ENCODE measurements at places on chromosomes 7 and 10.
A peak's percentile ranks its signal among the peaks of the same experiment; 100 is the strongest.

DNA sequence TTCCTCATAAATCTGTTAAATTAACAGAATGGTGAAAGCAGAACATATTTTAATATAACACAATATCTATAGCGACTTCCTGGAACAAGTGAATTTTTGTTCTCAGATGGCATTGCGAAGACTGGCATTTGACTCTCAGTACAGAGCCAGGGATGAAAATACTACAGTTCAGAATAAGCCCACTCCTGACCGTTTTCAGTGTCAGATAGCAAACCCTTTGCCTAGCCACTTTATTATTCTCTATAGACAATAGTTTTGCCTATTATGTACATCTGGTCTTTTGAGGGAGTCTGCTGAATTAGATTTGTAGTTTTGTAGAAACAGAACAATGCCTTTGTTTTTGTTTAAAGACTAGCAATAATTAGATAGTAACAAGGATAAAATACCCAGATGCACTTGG is 2.3 kb downstream of the MINPP1 start:
- no peak for DNase-seq

- no peak for DNase-seq
Measured at GRCh38 chr7:100476101-100476780, 2.8 kb downstream of the TSC22D4 start.

DNA sequence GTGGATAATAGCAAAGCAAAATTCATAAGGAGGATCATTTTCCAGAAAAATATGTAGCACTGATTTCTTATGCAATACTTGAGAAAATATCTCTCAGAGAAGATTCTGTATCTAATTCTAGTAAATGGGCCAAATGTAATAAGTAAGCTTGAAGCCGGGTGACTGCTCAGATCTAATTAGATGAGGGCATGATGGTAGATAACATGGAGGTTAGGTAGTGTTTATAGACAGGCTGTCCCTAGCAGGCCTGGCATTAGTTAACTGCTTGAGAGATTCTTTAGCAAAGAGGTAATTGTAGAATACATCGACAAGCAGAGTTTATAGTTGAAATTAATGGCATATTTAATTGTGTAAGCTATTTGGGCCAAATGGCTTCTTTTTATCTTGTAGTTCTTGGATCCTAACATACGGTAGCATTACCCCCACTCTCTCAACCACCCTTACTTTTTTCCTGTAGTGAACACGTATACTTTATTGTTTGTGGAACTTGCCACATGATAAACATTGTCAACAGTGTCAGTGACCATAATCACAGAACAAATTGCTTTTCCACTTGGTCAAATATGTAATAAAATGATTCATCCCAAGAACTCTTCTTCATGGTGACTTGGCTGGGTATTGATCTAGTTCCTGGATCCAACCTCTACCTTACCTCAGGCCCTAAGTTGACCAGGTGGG is 343.1 kb downstream of the BBS9 start:
- no peak for DNase-seq

- DNase-seq: peak; percentile 59
Measured at GRCh38 chr10:13788320-13788600, 201.5 kb downstream of the PRPF18 start.

- no peak for DNase-seq
Measured at GRCh38 chr7:77498659-77499379, 38.3 kb upstream of the PTPN12 start.

- DNase-seq: no peak
Measured at GRCh38 chr10:6274484-6274883, 71.8 kb downstream of the PFKFB3 start.

GRCh38 chr10:126092366-126093215 is 196.2 kb downstream of the FANK1 start:
- peak; percentile 23 for DNase-seq

GRCh38 chr7:15104411-15105092 is 202.0 kb upstream of the DGKB start:
- DNase-seq: no peak

DNA sequence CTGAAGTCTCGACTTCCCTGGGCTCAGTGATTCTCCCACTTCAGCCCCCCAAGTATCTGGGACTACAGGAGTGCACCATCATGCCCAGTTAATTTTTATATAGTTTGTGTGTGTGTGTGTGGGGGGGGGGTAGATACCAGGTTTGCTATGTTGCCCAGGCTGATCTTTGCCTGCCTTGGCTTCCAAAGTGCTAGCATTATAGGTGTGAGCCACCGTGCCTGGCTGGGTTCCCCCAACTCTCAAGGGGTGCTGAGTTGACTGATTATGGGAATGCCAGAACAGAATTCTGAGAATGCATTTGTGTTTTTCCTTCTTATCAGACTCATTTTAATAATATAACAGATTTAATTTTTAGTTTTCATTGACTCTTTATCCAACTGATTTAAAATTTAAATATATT is 19.5 kb downstream of the RPA3 start:
- DNase-seq: no peak

DNA sequence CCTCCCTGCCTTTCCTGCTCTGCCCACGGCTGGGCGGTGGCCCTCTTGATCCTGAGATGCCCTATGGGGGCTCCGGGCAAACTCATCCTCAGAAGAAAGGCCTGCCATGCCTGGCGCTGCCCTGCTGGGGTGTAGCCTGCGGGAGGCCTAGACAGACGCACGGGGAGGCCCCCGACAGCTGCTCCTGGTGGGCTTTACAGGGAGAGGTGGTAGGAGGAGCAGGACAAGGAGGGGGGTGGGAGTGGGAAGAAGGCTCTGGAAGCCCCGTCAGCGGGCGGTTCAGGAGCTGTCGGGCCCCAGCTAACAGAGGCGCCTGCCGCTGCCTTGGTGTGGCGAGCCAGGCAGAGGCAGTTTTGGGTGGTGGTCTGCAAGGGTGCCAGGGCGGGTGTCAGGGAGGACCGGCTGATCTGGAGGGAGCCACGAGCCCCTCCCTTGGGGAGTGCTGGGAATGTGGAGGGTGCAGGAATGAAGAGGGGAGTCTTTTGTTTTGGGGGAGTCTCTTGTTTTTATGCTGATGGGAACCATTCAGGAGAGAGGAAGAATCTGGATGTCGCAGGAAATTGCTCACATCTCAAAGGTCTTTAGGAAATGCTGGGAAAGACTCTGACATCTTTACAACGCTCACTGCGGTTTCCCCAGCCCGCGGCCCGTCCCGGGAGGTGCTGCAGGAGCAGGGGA is 63.5 kb downstream of the CFAP46 start:
- DNase-seq: no peak

GRCh38 chr7:106914018-106914607 is 49.0 kb downstream of the PIK3CG start:
- DNase-seq: no peak

- peak; percentile 69 for DNase-seq
Measured at GRCh38 chr7:144127714-144128334, 4.8 kb downstream of the OR2A14 start.

DNA sequence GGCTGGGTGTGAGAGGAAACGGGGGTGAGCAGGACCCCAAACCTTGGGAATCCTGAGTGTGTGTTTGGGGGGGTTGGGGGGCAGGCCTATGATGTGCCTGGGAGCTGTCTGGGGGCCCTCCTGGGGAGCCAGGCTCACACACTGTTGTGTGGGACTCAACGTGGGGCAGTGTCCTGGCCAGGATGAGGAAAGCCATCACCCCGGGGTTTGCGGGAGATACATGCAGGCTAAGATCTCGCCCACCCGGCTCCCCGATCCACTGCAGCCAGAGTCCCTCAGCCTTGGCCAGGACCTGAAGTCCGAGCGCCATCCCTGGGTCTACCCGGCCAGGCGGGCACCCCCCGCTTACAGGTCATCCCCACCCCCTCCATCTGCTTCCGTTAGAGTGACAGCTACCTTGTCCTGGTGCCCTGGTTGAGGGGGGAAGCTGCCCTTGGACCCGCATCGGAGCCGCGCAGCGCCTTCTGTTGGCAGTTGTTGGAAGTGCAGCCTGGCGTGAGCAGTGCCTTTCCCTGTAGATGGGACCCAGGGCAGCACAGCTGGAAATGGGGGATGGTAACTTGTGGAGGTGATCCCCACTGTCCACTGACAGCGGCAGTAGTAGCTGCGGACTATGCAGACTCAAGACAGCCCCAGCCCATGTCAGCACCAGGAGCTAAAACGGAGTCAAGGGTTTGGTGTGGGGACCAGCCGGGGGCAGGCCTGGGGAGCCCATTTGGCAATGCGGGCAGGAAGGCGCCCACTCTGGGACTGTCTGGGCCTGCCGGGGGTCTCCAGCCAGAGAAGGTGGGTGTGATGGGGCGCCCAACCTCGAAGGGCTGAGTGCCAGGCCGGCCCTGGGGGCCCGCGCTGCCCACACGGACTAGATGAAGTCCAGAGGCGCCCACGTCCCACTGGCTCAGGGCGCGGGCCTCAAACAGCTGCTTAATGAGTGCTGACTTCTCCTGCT is 885.6 kb upstream of the ZNF722 start:
- no peak for DNase-seq

DNA sequence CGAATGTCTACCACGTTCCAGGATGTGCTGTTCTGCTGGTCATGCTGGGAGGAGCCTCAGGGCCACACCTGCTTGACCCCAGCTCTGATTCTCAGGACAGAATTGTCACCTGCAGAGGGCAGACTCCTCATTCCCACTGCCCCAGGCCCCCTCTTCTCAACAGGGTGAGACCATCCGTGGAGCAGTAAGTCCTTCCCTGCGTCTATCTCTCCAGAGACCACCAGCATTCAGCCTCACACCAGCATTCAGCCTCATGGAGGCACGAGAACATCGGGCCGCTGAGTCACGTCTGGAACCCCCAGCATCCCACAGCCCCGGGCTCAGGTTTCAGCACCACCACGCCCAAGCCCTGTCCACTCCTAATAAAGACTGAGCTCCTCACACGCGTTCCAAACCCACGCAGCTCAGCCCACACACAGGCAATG is 273.4 kb downstream of the DIP2C start:
- no peak for DNase-seq

- DNase-seq: peak; percentile 8
Measured at GRCh38 chr7:86748843-86749719, 105.4 kb downstream of the GRM3 start.

DNA sequence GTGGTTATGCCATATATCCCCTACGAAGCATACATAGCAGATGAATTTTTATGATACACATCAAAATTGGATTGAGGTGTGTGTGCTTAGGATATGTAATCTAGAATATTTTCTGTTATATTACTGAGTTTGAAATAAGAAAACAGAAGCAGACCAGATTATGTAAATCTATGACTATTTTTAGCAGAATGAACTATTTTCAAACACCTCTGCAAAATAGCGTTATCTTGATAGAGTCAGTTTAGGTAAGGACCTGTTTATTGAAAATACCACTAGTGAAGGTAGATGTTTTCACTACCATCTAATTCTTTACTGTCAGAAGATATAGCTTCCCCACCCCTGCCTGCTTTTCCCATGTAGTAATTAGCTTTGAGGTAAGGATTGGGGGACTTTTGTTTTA is 9.1 kb downstream of the LANCL2 start:
- no peak for DNase-seq

- DNase-seq: no peak
Measured at GRCh38 chr7:74053589-74054186, 25.7 kb downstream of the ELN start.

DNA sequence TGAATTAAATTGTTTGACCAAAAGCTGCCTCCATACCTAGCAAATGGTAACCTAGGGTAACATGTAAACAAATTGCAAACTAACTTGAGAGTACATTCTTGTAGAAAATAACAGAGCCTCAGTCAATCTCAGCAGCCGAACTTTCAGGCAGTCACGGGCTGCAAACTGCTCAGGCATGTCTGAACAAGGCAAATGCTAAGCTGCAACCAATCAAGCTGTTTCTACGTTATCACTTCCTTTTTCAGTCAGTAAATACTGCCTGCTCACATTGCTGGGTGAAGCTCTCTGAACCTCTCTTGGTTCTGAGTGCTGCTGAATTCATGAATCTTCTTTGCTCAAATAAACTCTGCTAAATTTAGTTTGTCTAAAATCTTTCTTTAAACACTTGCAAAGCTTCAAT is 1212.4 kb downstream of the SORCS1 start:
- peak; percentile 41 for DNase-seq

DNA sequence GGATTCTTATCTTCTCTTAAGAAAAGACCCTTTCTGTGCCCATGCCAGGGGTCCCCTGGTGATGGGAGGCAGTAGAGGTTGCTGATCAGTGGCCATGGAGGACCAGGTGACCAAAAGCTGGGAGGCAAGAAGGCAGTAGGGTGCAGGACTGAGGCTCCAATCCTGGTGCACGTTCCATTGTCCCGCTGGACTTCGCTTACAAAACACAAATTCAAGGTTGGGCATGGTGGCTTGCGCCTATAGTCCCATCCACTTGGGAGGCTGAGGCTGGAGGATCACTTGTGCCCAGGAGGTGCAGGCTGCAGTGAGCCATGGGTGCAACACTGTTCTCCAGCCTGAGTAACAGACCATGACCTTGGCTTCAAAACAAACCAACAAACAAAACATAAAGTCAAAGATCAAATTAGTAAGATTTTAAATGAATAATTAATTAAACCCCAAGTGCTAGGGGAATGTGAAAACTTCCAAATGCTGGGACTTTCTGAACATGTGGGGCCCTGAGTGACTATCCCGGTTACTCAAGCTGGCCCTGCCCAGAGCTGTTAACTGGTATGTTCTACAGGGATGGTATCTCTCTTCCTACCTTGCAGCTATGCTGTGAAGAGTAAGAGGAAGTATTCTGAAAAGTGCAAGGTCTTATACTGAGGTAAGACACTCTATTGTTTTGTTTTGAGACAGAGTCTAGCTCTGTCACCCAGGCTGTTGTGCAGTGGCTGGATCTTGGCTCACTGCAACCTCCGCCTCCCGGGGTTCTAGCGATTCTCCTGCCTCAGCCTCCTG is 97.6 kb downstream of the LYZL2 start:
- DNase-seq: no peak

DNA sequence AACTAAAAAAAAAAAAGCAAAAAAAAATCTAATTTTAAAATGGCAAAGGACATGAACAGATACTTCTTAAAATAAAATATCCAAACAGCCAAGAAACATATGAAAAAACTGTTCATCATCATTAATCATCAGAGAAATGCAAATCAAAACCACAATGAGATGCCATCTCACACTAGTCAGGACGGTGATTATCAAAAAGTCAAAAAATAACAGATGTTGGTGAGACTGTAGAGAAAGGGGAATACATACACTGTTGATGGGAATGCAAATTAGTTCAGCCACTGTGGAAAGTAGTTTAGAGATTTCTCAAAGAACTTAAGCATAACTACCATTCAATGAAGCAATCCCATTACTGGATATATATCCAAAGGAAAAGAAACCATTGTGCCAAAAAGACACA is 30.2 kb downstream of the COBL start:
- DNase-seq: no peak

DNA sequence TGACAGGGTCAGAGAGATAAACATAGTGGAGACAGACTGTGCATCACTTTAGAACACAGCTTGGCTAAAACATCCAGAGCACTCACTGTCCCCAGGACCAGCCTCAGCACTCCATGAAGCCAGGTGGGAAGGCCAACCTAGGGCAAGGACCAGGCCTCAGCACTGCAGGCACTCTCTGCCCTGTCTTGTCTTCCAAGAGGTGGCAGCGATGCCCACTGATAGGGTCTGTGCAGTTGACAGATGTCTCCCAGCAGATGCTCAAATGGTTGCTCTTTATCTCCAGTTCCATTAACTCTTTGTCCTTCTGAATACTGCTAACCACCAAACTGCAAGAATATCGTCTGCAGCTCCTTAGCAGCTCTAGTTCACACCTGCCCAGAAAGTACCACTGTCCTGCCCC is 9.1 kb downstream of the DDX56 start:
- no peak for DNase-seq

- peak; percentile 83 for DNase-seq
Measured at GRCh38 chr10:119211176-119211575, 3.8 kb downstream of the GRK5 start.

- DNase-seq: no peak
Measured at GRCh38 chr10:125575843-125576242, 107.1 kb downstream of the TEX36 start.

Measured in AG10803 (cell line).